ENCODE measurements at places on chromosomes 16 and 17.

DNA sequence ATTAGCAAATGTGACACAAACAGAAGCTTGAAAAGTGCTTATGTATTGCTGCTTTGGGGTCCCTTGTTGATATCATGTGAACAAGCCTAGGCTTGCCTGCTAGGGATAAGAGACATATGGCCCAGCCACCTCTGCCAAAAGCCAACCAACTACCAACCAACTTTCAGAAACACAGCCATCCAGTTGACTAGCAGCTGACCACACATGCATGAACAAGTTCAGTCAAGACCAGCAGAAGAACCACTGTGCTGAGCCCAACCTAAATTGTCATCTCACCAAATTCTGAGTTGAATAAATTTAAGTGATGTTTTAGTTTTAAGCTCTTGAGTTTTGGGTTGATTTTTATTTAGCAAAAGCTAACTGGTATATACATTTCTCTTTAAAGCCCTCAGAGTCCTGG is 3.5 kb downstream of the ERN2 start:
- no peak for DNase-seq

DNA sequence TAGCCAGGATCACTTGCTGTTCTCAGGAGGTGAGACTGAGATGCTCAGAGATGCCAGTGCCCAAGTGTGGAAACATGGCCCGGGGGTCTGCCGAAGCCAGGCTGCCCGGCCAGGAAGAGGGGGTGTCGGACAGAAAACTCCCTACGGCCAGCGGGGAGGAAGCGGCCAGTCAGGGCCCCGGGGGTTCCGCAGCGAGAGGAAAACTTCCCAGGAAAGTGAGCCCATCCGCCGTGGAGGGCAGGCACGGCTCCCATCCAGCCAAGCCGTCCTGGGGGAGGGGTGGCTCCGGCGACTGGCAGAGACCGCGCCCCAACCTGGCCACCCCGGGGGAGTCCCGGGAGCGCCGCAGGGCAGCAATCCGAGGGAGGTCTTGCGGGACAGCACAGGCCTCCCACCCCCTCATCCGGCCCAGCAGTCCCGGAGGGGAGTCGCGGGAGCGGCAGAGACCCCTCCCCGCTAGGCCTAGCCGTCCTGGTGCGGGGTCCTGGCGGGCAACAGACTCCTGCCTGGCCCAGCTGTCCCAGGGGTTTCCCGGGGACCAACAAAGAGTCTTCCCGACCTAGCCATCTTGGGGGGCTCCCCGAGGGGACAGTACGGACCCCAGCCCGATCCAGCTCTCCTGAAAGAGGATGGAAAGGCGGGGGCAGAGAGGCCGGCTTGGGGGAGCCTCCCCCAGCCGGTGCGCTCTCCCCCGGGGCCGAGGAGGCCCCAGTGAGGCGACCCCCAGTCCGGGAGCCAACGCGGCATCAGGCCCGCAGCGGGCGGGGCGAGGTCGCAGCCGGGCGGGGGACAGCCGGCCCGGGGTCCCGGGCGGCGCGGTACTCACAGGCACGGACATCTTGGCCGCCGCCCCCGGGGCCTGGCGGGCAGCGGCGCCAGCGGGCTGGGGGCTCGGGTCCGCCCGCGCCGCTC is 13.8 kb upstream of the BCAR1 start:
- no peak for DNase-seq

DNA sequence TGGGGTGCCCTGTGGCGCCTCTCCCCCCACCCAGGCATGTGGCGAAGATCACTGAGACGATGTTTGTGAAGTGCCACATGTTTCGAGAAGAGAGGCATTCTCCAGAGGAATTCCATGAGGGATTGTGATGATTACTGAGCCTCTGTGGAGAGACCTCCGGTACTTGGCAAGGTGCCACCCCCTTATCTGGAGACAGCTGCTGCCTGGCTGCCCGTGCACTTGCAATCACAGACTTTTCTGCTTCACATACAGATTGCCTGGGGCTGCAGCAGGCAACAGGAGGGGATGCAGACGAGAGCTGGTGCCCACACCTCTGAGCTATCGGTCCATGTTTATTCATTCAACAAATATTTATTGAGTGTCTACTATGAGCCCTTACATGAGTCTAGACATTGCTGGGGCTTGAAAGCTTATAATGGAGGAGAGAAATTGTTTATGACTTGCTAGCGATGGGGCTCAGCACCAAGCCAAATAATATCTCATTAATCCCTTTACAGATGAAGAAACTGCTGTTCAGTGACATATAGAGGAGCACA is 317.2 kb upstream of the ZFHX3 start:
- peak; percentile 7 for DNase-seq

- no peak for DNase-seq
Measured at GRCh38 chr17:37737971-37738370, 6.9 kb downstream of the HNF1B start.

GRCh38 chr17:83080858-83081683 is 1.7 kb downstream of the METRNL start:
- DNase-seq = no peak

GRCh38 chr17:7838090-7839075 is 4.4 kb downstream of the KDM6B start:
- no peak for DNase-seq

DNA sequence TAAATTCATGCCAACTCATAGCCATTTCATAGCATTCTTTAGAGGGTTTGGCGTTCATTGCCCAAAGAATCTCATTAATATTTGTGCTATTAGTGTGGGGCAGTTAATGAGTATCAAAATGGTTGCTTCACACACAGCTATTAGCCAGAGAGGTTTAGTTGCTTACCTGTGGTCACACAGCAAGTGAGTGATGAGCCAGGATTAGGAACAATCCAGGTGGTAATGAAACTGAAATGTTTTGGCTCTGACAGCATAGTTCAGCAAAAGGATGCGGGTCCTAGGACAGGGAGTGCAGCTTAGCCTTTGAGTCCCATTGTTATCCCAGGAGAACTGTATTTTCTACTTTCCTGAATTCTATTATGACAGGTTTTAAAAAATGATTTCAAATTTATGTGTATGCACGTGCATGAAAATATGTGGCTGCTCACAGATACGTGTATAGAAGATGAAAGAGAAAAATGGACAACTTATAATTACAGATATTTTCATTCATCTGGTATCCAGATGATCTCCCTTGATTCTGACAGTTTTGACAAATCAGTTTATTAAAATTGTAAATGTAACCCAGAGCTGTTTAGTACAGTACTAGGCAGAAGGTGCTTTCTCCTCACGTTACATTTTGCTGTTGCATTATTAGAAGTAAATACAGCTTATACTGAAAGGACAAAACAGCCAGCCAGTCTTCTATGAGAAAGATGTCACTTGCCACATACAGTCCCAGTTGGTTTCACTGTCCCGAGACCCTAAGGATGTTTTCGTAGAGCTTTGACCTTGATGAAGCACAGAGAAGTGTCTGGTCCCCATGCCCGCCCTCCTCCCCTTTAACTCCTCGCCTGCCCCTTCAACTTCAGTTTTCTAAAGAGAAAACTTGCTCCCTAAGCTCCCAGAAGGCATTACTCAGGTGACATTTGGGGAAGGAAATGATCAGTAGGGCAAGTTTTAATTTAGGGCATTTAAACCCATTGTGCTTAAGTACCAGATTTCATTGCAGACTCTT is 99.8 kb upstream of the TBX2 start:
- no peak for DNase-seq

- DNase-seq = no peak
Measured at GRCh38 chr16:638034-638543, 2.0 kb upstream of the METTL26 start.

DNA sequence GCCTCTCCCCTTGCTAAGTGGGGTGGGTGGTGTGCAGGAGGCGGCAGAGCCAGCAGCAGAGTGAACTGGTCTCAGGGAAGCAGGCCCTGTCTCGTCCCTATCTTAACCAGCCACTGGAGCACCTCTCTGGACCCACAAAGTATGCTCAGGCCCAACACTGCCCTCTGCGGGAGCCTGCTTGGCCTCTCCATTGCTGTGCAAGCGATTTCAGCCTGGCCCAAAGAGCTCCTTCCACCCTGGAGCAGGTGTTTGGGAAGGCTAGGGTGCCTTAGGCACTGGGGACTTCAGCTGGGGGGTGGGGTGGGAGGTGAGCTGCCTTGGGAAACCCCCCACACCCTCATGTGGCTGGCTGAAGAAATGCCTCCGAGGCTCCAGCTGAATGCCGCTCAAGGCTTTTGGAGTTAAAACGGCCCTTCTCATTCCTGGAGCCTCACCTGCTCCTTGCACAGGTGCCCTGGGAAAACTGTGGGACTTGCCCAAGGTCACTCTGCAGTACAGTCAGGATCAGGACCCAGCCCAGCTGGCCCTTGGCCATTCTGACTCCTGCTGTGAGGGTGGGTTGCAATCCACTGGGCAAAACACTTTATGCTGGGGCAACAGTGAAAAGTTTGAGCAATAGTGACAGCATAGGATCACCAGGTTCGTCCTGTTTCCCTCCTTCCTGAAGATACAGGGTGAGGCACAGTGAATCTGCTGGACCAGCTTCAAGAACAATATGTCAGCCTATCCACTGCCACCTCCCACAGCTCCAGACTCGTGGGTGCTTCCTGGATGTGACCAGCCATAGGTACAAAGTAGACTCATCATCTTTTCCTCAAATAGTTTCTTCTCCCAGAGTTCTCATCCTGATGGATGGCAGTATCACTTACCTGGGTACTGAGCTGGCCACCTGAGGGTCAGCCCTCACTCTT is 5.9 kb upstream of the UBE2O start:
- DNase-seq = no peak

GRCh38 chr17:63040816-63041215 is 74.8 kb downstream of the TANC2 start:
- no peak for DNase-seq

- no peak for DNase-seq
Measured at GRCh38 chr17:34140006-34140405, 115.1 kb upstream of the CCL2 start.

GRCh38 chr16:9054460-9054859 is 37.0 kb upstream of the HAPSTR1 start:
- no peak for DNase-seq

DNA sequence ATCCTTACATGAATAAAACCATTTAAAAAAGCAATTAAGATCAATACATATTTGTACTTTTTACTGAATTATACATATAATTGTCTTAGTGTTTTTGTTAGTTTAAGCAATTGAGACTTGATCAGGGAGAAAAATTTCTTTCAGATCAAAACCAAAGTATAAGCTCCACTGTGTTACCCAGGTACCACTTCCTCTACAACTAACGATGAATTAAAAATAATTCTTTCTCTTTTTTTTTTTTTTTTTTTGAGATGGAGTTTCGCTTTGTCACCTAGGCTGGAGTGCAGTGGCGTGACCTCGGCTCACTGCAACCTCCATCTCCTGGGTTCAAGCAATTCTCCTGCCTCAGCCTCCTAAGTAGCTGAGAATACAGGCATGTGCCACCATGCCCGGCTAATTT is 6.8 kb downstream of the FBXO47 start:
- DNase-seq = no peak

DNA sequence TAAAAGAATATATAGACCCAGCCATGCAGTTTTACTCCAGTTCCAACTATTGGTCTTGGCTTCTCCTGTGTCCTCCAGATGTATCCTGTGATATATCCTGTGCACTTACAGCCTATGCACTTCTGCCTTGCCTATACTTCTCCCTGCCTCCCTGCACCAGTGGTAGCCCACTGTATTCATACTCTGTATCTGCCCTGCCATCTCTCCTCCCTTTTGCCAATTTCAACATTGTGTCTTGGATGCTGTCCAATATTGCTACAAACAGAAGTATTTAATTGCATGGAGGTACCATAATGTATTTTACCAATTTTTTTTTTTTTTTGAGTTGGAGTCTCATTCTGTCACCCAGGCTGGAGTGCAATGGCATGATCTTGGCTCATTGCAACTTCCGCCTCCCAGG is 242.7 kb downstream of the HAPSTR1 start:
- no peak for DNase-seq

DNA sequence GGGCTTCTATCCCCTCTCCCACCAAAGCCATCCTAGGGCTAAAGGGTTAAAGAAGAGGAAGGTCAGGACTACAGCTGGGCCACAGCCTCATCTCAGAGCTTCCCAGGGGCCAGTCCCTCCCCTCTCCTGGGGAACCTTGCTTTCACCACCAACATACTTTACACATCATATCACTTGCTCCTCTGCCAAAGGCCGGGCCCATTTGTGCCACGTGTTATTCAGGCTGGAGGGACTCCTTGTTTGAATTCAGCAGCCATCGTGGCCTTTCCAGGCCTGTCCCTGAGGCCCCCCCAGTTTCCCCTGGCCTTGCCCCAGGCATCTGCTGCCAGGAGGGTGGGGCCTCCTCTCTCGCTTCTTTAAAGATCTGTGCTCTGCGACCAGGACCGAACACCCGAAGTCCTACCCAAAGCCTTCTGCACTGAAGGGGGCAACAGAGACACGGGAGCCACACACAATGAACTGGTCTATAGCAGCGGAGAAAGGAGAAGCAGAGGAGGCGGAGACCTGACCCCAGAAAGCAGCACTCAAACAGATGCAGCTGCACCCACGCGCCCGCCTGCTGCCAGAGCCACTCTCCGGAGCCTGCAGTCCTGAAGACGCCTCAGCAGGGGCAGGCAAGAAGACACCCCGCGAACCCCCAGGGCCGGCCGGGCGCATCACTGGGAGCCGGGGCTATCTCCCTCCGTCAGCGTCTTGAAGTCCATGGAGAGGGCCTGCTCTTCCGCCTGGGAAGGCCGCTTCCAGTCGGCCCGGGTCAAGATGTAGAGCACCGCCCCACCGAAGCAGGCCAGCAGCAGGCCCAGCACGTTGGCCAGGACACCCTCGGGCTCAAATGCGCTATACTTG is 12.1 kb downstream of the CYB561 start:
- no peak for DNase-seq

GRCh38 chr17:45311401-45311759 is 5.4 kb downstream of the MAP3K14 start:
- no peak for DNase-seq

- DNase-seq = no peak
Measured at GRCh38 chr17:43669971-43670644, 8.4 kb upstream of the MEOX1 start.

DNA sequence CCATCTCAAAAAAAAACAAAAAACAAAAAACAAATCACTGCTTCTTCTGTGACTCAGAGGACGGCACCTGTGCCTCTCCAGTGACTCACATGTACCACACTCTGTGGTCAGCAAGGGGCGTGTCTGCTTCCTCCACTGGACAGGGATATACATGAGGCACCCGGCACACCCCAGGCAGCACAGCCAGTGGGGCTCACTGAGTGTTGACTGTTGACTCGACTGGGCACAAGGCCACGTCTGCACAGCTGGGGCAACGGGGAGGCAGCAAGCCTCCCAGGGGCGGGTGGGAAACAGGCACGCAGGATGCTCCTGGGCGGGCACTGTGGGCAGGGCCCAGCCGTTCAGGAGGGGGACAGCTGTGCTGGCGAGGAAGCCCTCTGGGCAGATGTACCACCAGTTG is 64.1 kb downstream of the TIMM22 start:
- DNase-seq = no peak

DNA sequence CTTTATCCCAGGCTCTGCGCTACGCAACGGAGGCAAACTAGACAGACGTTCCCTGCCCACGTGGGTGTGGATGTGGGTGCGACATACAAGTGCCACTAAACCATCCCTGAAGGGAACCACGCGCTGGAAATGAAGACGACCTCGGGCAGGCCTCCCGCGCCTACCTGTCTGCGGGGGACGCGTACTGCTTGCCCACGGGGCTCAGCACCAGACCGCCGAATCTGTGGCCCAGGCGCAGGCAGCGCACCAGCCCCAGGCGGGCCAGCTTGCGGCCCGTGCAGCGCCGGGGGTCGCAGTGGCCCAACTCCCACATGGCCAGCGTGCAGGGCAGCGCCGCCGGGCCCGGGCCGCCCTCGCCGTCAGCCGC is 480 bp downstream of the TSR3 start:
- DNase-seq = no peak

Measured in NCI-H1436 treated with DMSO at 0.1 percent for 48 hours (cell line).